Mucosa of gallbladder (tissue), 1 donor: ENCODE measurements at places on chromosomes 16 and 17. TPM values are rescaled to one million over a fixed set of nuclear protein-coding genes. Genes with fewer than 3 reads are reported as not detected.

- DNase-seq = no peak
Observed at GRCh38 chr17:41868568-41868967, 3.3 kb upstream of the KLHL11 start.

Gene TEX14
- total RNA-seq = 0.32 TPM

- no peak for DNase-seq
Observed at GRCh38 chr16:1280783-1281182, 24.9 kb downstream of the TPSD1 start.

GRCh38 chr17:71115669-71115972, 946.3 kb downstream of the KCNJ2 start:
- no peak for DNase-seq
